ENCODE measurements at places on chromosomes 2 and 18.
A peak's percentile ranks its signal among the peaks of the same experiment; 100 is the strongest.

GRCh38 chr18:60469387-60470100 lies 97.0 kb upstream of the MC4R start:
- no peak for DNase-seq

DNA sequence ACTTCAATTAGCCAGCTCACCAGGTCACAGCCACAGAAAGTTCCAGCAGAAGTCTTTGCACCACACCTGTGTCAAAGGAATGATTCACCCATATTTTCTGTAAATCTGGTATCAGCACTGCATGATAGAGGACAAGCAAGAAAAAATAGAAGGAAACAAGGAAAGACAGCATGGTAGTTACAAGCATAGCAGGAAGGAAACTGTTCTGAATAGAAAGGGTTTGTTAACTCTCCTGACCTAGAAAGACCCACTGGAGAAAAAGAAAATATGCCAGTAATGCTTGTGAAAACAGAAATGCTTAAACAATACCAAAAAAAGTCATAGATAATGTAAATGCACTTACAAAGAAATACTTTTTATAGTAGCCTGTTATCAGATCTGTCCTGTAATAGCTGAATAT lies 40.8 kb downstream of the SCRN3 start:
- DNase-seq: no peak

- no peak for DNase-seq
Observed at GRCh38 chr2:17652681-17653394, 100.8 kb downstream of the SMC6 start.

DNA sequence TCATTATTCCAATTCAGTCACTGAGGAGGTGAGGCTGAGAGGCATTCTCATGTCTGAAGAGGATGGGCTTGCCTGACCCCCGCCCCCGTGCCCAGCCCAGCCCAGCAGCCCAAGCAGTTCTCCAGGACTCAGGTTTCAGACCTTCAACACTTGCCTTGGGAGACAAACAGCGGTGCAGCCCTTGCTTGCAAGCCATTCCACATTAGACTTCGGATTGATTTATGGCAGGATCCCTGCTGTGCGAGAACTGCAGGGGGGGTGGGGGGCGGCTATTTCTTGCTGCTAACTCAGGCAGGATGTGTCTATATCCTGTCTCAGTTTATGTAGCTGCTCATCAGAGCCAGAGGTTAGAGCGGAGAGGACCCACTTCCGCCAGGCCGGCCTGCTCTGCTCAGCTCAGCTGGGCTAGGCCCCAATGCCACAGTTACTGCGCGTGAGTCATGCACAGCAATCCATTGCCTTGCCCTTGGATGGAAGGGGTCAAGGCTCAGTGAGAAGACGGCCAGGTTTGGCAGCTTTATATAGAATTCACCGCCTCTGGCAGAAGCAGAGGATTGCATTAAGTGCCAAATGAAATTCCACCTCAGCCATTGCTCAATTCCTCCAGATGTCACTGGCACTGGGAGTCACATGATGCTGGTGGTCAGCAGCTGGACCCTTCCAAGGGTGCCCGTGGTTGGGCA lies 1.8 kb downstream of the GYPC start:
- no peak for DNase-seq

DNA sequence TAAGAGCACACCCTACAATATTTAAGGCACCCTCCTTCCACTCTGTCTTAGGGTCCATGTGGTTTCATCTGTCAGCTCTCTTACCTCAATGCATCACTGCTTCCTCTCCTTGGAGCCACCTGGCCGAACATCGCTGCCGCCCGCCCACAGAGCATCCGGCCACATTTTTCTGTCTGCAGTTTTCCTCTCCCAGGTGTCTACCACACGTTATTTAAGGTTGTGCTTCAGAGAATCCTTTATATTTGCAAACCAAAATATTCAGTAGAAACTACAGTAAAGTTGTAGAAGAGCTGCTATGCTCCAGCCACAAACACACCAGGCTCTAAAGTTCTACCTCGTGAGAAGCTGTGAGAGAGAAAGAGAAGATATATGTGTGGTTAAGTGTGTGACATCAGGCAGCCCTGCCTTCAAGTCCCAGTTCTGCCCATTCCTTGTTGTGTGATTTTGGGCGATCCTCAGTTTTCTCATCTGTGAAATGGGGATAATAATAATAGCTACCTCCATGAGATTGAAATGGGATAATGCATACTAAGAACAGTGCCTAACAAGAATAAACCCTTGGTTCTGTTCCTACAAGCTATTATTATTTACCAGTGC lies 4.9 kb upstream of the STK17B start:
- DNase-seq: no peak

DNA sequence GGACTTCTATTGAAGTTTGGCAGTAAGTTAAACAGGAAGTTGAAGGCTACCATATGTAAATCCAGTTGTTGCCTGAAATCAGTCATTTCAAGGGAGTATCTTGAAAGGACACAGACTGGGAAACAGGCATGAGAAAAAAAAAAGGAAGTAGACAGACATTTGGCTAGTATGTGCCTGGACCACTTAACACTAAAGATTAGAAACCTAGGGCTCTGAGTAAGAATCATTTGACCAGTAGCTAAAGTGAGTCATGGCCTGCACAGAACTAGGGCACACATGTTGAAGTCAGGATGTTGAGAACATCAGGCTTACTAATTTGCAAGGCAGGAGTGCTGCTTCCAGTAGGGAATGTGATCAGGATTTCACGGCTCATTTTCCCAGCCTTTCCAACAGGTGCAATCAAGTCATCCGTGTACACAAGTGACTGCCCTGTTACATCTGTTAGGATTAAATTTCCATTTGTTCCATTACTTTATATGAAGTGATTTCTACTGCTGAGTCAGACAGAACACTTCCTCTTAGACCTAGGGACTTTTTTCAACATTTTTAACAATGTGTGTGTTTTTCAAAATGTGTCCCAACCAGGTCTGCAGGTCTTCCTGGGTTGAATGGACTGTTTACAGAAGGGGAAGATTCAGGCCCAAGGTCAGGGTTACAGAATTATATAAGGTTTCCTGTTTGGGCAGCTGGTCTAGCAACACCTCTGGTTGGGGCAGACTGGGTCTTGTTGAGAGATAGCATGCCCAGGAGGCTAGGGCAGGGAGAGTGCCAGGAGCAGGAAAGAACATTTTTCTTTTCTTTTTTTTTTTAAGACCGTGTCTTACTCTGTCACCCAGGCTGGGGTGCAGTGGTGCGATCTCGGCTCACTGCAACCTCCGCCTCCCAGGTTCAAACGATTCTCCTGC lies 145.6 kb downstream of the TGIF1 start:
- DNase-seq: peak; percentile 82

DNA sequence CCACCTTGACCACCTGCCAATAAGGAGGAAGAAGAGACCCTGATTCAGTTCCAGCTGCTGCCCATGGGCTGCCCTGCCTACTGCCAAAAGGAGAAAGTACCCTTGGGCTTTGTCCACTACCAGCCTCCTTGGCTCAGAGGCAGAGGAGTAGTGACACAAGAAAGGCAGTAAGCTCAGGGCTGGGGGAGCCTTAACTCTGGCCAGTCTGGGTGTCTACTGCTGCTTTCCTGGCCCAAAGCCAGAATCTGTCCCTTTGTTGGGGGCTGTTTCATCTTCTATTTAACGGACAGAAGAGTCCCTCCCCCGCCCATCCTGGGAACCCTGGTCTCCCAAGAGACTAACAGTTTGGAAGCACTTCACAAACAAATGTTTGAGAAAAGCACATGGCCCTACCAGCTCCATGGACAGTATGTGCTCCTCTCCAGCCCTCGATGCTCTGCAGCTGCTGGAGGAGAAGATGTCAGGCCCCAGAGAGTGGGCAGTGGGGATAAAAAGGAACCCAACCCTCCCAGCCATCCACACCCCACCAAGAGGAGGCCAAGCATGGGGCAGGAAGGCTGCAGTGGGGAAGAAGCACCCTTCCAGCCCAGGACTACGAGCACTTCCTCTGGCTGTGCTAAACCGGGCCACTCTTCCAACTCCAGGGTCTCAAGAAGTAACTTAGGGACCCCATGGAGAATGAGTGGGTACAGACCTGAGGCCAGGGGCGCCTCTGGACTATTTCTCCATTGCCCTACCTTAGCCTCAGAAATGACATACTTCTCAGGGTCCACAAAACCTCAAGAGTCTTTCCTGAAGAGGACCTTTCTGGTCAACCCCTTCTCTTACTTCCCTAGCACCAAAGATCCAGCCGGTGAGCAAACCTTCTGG lies 1.2 kb downstream of the ATG9A start:
- DNase-seq: no peak

GRCh38 chr18:2087877-2088673 lies 483.2 kb downstream of the METTL4 start:
- no peak for DNase-seq

GRCh38 chr2:196245378-196246140 lies 74.2 kb upstream of the STK17B start:
- no peak for DNase-seq

GRCh38 chr2:121283670-121284462 lies 1.1 kb downstream of the TFCP2L1 start:
- DNase-seq: no peak

GRCh38 chr18:27181726-27182125 lies 3.4 kb downstream of the CHST9 start:
- no peak for DNase-seq

DNA sequence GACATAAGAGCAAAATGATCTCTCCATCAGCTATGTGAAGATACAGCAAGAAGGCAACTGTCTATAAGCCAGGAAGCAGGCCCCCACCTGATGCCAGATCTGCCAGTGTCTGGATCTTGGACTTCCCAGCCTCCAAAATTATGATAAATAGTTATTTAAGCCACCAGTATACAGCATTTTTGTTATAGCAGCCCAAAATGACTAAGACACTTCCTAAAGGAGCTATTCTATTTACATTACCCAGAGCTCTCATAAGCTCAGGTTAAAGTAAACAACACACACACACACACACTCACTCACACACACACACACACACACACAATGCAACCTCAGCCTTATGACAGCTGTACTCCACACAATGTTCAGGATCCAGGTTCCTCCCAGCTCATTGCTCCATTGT lies 5.7 kb upstream of the YPEL5 start:
- no peak for DNase-seq

DNA sequence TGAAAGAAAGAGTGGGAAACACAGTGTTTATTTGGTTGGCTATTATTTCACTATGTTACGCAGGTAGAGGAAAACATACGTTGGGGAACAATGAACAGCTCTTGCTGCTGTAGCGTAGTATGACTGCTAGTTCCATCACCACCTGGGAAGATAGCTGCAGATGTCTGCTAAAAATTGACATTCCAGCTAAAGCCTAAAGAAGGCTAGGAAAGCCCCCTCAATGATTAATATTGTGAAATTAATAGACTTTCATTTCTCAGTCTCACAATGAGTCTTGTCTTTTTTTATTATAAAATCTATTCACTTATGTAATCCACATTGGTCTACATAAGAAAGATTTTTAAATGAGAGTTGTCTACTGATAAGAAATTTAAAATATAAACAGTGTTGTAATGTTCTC lies 165.7 kb downstream of the CPS1 start:
- DNase-seq: no peak

GRCh38 chr2:68234405-68234804 lies 17.9 kb downstream of the PPP3R1 start:
- DNase-seq: no peak
